Stimulated activated CD8-positive, alpha-beta memory T cell treated with anti-CD3 and anti-CD28 coated beads, Interleukin-2, amount 100 ng/mL, for 1 hour (primary cell): ENCODE measurements at places on chromosomes 2 and 18.

DNA sequence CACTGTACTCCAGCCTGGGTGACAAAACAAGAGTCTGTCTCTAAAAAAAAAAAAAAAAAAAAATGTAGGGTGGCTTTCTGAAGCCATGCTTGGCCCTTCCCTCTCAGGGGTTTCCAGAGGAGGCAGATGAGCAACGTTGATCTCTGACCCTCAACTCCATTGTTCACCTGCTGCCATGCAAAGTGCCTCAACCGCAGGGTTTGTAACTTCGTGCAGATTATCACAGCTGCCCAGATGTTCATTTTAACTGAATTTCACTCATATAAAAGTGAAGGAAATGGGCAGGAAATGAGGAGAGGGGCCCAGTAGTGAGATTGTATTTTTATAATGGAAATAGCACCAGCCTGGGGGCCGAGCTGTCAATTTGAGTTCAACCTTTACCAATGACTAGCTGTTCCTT is 14.9 kb upstream of the B3GNT2 start:
- DNase-seq: no peak

GRCh38 chr18:56973487-56973886 is 173.4 kb upstream of the BOD1L2 start:
- DNase-seq: no peak

GRCh38 chr2:169018390-169018789 is 12.7 kb downstream of the ABCB11 start:
- DNase-seq: no peak

GRCh38 chr2:120391911-120392665 is 46.2 kb downstream of the INHBB start:
- no peak for DNase-seq

- DNase-seq: no peak
These were observed 11.3 kb downstream of the CMPK2 start for GRCh38 chr2:6854416-6854815.

DNA sequence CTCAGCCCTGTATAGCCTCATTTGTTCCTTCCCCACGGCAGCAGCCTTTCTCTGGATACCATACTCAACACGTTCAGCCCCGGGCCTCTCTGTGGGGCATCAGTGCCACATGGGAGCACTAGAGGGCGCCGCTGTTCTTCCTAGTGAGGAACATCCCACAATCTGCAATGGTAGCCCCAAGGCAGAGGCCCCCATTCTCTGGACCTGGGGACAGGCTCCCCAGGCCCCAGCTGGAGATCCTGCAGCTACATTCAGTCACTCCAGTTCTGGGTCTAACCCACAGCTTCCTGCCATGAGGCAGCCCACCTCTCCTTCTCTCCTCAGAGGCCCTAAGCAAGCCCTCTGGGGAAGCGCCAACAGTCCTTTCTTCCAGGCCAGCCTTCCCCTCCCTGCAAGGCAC is 14.2 kb upstream of the SFXN5 start:
- peak; percentile 66 for DNase-seq

DNA sequence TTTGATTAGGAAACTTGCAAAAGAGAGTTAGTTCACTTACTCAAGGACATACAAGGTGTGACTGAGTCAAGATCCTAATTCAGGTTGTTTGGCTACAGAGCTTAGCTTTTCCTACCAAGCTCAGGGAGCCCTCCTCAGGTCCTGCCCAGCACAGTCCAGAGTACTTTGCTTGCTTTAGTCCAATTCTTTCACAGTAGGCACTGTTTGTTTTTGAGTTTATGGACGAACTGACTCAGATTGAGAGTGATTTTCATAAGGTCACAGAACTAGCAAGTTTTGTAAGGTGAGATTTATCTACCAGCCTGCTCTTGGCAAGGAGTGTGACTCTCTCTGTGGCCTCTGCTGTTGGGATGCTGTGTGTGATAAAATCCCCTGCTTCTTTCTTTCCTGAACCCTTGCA is 310.5 kb downstream of the PTPRM start:
- no peak for DNase-seq

DNA sequence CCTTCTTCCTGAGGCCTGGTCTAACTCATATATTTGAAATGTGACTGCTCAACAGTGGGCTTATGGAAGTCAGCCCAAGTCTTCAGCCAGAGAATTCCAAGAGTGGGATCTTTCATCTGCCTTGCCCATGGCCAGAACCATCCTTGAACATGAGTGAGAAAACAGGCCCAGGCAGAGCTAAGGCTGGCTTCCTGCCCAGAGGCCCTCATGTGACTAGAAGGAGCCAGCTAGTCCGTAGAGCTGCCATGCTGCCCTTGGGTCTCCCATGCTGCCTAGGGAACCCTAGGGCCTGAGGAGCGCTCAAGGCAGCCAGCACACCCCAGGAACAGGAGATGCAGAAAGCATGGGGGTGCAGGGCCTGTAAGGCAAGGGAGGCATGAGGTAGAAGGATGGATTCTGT is 203.6 kb downstream of the FHOD3 start:
- DNase-seq: no peak

- DNase-seq: no peak
These were observed 23.4 kb upstream of the CHRNA1 start for GRCh38 chr2:174787487-174788205.

GRCh38 chr18:8828300-8828699 is 122.9 kb downstream of the MTCL1 start:
- no peak for DNase-seq

DNA sequence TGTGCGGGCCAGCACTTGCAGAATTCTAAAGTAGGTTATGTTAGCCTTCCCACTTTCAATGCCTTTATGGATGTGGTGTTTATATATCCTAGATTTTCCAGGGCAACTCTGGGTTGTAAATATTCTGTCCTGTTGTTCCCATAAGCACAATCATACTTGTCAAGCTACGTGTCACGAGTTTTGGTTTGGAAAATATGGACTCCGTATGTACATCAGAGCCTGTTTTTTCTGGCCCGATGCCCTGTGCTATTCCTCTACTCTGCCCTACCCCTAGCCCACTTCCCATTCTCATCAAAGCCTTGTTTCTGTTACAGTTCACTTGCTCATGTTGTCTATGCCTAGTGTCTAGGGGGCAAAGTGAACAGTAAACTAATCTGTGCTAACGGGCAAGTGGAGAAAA is 27.0 kb upstream of the ZEB2 start:
- DNase-seq: no peak

- no peak for DNase-seq
These were observed 364.8 kb downstream of the TGIF1 start for GRCh38 chr18:3814816-3815215.

- no peak for DNase-seq
These were observed 2.6 kb downstream of the DPYSL5 start for GRCh38 chr2:26850505-26850904.

GRCh38 chr18:10038268-10038667 is 124.5 kb downstream of the VAPA start:
- DNase-seq: no peak

DNA sequence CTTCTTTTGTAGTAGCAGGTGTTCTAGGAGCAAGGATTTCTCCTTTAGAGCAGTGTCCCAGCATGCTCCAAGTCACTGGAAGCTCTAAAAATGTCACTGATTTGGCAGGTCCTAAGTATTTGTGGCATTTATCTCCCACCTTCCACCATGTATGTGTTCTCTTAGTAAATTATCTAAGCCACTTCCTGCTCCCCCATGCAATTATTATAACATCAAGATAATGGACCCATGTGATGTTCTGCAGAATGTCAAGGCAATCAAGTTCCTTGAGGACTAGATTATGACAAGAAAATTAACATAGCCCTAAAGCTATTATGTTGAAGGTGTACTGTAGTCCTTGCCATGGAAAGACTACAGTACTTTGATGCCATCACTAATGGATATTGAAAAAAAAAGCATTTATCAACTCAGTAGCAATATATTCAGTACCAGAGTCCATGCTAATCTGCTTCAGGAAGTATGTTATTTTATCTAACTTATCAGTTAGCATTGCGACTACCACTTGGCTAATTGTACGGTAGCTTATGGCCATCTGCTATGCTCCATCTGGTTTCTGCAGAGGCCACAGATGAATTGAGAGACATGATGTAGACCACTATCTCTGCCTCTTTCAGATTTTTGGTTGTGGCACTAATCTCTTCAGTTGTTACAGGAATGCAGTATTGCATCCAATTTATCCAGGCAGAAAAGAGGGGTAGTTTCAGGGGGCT is 56.7 kb downstream of the GPR39 start:
- DNase-seq: no peak

GRCh38 chr2:23454501-23455120 is 69.6 kb downstream of the KLHL29 start:
- no peak for DNase-seq

- no peak for DNase-seq
These were observed 801.6 kb upstream of the POU3F3 start for GRCh38 chr2:104052356-104052755.

GRCh38 chr18:46727177-46727576 is 29.7 kb downstream of the ST8SIA5 start:
- DNase-seq: no peak

DNA sequence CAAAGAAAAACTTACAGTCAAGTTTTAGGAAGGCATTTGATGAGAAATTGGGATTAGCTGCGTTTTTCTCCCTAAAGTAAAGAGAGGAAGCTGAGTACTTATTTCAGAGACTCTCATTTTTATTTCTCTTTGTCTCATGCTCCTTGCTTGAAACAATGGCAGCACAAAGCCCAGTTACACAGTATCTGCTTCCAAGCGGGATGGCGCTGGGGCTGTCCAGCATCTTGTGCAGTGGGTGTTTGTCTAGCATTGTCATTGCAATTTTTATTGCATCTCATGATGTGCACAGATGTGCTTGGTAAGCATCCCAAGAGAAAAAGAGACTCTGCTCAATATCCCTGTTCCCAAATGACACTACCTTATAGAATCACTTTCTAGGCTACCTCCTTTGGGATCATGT is 102.8 kb upstream of the ZNF521 start:
- DNase-seq: no peak

DNA sequence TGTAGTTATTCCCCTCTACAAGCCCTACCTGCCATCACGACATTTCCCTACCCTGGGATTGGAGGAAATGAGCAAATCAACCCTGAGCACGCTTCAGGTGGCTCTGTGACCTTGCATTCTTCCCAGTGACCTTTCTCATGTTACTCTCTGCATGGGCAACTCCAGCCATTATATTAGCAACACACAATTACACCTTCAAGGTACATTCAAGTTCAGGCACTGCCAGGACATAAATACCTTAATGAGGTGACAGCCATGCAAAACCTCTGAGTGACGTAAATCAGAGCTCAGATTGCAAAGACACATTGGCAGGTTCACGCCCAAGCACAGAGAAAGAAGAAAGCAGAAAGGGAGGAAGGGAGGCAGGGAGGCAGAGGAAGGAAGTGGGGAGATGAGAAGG is 68.7 kb upstream of the ALK start:
- DNase-seq: no peak

GRCh38 chr18:13868501-13869271 is 44.7 kb downstream of the MC5R start:
- DNase-seq: no peak

GRCh38 chr2:226426292-226426736 is 373.3 kb downstream of the IRS1 start:
- no peak for DNase-seq

GRCh38 chr18:38940863-38941531 is 1375.4 kb upstream of the CELF4 start:
- DNase-seq: no peak

GRCh38 chr2:62472312-62472711 is 33.7 kb downstream of the TMEM17 start:
- DNase-seq: no peak

GRCh38 chr2:109062859-109063700 is 65.9 kb upstream of the SH3RF3 start:
- no peak for DNase-seq

DNA sequence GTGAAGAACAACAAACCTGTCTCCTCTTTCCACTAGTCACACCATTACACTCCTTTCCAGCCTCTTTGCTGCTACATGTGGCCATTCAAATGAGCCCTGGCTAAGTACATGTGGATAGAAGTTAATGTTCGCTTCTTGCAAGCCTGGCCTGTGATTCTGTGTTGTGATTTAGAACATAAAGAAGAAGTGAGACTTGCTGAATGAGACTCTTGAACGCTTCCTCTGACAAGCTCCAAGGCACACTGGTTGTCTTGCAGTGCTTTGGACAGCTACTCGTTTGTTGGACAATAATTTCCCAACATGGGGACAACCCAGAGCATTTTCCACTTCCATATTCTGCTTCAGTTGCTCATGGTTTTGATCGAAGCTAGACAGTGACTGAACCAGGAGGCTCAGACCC is 57.3 kb downstream of the CCDC74A start:
- no peak for DNase-seq

- no peak for DNase-seq
These were observed 44.3 kb upstream of the RAB6C start for GRCh38 chr2:129935118-129935517.

- DNase-seq: no peak
These were observed 27.2 kb upstream of the OTX1 start for GRCh38 chr2:63023444-63023843.

DNA sequence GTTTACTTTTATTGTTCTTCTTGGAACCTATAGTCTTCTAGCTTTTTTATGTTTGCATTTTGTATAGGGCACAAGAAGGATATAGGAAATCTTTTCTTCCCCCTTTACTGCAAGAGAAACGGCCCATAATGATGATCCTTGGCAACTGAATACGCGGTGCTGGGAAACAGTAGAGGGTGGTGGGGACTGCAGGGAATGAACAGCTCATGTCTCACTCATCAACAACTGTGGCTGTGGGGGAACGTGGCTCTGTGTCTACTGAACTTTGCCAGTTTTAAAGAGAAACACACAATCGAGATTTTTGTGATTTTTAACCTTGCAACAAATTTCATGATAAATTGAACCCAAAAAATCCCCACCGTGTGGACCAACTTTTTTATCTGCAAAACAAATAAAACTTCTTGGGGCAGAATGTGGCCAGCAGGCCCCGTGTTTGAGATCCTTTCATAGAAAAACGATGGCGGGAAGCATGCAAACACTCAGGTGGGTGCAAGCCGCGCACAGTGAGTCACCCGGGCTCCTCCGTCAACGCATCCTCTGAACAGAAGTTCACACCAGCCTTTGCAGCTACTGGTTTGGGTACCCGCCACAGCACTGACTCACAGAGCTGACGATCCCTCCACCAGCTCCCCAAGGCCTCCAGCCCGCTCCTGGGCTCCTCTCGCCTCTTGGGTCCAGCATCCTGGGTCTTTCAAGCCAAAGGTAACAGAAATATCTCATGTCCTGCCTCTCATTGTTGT is 149.3 kb downstream of the COL6A3 start:
- DNase-seq: no peak

DNA sequence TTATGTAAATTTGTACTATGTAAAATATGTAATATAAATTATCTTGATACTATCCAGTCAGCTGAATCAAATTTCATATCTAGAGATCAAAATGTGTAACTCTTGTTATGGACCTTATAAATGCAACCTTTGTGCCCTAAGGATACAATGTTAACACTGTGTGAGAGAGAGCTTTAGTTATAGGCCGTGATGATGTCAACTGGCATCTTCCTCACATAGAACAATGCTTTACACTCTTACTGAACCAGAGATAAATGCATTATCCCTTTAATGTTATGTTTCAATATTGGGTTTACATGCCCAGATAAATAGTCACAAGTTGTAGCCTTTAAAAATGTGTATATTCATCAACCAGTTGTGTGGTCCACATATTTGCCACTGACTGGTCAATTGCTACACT is 115.1 kb downstream of the KCNJ3 start:
- DNase-seq: no peak
